ENCODE measurements at places on chromosomes 2 and 18.

GRCh38 chr18:62452280-62452831 is 70.5 kb upstream of the ZCCHC2 start:
- DNase-seq = no peak

DNA sequence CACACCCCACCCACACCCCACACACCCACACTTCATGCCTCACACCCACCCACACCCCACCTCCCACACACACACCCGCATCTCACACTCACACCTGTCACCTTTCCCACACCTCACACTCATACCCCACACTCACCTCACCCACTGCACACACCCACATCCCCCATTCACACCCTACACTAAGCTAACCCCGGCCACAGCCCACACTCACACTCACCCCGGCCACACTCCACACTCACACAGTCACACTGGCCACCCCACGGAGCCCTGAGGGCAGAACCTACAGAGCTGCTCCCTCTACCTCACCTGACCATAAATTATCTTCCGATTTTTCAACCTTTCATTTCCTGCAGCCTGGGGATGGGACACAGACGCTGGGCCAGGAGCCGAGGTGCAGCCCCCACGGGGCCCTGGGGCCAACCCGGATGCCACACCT is 241.3 kb downstream of the HDAC4 start:
- DNase-seq = no peak

DNA sequence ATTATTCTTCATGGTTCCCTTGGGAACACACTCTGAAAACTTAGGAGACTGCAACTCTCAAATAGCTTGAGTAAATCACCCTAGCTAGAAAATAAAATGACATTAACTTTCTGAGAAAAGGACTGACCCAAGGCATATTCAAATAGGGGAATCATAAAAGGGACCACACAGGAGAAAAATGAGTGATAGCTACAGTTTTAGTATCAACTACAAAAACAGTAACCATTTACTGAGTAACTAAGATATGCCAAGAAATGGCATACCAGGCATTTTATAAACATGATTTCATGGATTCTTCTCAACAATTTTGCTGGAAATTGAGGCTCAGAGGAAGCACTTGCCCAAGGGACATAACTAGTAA is 84.5 kb downstream of the AFF3 start:
- no peak for DNase-seq

DNA sequence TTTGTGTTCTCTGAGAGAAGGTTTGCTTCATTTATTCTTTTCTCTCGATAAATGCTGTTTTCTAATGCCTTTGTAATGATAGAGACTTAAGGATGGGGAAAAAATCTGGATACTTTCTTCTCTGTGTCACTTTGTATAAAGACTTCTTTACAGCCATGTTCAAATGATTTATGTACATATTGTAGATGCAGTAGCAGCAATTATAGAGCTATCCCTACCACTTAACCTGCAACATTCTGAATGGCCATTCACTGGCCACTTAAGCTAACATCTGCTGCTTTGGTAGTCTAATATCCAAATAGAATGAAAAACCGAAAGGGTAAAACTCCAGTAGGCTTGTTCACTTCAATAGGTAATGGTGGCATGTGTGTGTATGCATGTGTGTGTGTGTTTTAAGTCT is 97.8 kb downstream of the CSRNP3 start:
- DNase-seq = no peak

- no peak for DNase-seq
Measured at GRCh38 chr2:101188683-101189405, 37.7 kb upstream of the TBC1D8 start.

DNA sequence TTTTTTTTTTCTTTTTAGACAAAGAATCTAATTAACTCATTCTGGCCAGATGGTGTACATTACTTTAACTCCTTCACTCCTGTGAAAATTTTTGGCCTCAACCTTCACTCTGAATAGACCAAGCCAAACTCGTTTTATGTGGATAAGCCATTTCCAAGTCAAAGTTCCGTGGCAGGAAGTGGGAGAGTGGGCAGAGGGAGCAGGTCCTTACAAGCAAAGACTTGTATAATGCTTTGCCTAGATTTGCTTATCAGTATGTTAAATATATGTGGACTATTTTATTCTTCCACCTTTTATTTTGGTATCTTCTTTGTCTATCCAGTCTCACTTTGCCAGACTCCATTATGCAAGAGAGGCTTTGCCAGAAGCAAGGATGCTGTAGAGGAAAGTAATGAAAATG is 178.1 kb upstream of the TNP1 start:
- DNase-seq = no peak

GRCh38 chr2:164722616-164723338 is 101.5 kb upstream of the GRB14 start:
- DNase-seq = no peak

DNA sequence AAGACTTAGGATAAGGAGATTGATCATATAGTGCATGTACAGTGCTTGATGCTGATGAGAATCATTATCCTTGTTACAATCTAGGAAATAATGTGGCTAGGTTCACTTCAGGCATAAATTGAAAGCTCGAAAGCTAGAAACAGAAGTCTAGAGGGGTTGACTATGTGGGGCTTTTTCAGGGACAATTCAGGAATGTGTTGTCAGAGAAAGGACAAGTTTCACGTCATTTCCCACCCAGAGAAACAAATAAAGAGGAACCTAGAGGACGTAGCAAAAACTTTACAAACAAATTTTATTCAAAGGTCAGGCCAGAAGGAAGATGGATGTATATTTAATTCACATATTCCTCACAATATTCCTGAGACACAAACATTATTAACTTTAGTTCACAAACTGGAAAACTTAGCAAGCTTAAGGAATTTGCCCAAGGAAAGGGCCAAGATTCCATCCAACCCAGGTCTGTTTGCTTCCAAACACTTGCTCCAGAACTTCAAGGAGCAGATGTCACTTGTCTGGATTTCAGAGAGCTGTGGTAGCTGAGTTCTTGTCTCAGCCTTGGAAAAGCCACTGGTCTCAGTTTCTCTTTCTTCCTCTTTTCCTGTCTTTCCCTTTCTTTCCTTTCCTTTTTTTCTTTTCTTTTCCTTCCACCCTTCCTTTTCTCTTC is 7.4 kb downstream of the CYRIA start:
- no peak for DNase-seq

GRCh38 chr18:70246061-70246466 is 40.6 kb upstream of the RTTN start:
- DNase-seq = no peak

- DNase-seq = no peak
Measured at GRCh38 chr2:150081775-150082481, 405.5 kb downstream of the RND3 start.

- DNase-seq = no peak
Measured at GRCh38 chr18:26635466-26635865, 87.1 kb upstream of the KCTD1 start.

DNA sequence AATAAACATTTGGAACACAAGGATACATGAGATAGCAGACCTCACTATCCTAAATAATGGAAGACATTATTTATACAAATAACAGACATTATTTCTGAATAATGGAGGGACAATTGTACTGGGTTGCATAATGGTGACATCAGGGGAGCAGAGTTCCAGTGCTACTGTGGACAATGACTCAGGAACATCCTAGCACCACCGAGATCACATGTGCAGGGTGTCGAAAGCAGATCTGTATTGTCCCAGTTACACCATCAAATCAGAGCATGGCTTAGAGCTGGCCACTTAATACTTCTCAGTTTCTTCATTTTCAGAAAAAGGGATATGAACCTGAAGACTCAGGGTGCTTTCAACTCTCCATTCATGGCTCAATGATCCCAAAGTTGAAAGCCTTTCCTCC is 249.1 kb upstream of the RBMS1 start:
- DNase-seq = no peak

- no peak for DNase-seq
Measured at GRCh38 chr2:221402072-221402471, 170.0 kb downstream of the EPHA4 start.

GRCh38 chr18:50398947-50399346 is 24.1 kb downstream of the SKA1 start:
- no peak for DNase-seq

DNA sequence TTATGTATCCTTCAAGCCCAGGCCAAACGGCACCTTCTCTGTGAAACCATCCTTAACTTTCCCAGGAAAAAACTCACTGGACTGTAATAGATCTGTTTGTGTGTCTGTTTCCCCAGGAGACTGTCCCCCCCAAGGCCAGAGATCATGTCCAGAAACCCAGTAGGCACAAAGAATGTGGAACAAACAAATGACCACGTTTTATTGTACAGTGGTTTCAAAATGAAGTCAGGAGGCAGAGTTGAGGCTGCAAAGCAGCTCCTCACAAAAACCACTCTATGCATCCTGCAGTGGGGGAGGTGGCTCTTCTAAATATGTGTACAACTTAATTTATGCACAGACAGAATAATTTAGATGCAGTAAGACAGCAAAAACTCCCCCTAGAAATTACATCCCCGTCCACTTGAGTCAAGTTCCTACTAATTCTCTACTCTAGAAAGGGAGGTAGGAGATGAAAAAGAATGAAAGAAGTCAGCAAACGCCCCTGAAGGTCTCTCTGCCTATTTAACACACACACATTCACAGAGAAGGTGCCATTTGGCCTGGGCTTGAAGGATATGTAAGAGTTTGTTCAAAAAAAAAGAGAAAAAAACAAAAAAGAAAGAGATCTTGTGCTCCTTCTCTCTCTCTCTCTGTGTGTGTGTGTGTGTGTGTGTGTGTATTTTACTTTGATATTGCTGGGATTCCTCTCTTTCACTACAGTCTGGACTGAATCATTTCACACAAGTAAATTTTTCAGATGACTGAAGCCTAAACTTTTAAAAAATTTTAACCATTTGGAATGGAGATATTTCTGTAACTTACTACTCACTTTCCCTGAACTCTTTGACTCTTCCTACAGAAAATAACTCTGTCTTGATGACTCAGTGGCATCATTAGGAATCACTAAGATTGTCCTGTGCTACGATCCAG is 19.5 kb downstream of the BCL2 start:
- peak; percentile 26 for DNase-seq

DNA sequence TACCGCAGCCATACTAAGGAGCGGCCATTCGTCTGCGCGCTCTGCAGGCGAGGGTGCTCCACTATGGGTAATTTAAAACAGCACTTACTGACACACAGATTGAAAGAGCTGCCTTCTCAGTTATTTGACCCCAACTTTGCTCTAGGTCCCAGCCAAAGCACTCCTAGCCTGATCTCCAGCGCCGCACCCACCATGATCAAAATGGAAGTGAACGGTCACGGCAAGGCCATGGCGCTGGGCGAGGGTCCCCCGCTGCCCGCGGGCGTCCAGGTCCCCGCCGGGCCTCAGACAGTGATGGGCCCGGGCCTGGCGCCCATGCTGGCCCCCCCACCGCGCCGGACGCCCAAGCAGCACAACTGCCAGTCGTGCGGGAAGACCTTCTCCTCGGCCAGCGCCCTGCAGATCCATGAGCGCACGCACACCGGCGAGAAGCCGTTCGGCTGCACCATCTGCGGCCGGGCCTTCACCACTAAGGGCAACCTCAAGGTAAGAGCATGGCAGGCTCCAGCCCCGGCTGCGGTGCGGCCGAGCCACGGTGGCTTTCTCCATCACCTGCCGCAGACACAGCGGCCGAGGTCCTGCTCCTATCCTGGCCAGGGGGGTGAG is 15.5 kb downstream of the SALL3 start:
- no peak for DNase-seq

- DNase-seq = no peak
Measured at GRCh38 chr18:31555971-31556747, 35.5 kb upstream of the TTR start.

GRCh38 chr18:76451396-76452331 is 43.4 kb downstream of the ZNF516 start:
- no peak for DNase-seq
